Vagina (tissue), 2 donors: ENCODE measurements at places on chromosomes 6 and 20.

- DNase-seq: no peak
These were observed 38.1 kb upstream of the ARMC2 start for GRCh38 chr6:108810057-108810643.

- no peak for DNase-seq
These were observed 270.6 kb upstream of the MARCKS start for GRCh38 chr6:113586413-113587077.

GRCh38 chr20:24868396-24868927 lies 80.6 kb upstream of the CST7 start:
- DNase-seq: peak; percentile 67

DNA sequence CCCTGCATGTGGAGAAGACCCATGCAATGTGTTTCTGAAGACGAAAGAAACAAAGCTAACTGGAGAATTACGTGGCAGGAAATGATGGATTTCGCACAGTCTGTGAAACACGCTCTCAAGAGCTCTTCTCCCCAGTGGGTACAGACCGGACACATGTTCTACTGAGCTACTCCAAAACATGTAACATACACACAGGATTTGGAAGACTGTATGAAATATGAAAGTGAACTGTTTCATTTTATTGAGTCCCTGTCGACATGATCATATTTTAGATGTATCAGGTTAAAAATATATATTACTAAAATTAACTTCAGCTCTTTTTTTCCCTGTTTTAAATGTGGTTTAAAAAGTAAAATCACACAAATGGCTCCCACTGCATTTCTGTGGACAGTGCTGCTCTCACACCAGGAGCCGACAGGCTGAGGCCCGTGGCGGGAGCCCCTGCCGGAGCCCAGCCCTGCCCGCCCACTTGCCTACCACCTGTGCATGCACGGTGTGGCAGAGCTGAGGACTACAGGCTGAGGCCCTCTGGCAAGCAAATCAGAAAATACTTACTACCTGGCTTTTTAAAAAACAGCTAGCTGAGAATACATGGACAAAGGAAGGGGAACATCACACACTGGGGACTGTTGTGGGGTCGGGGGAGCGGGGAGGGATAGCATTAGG lies 58.9 kb upstream of the NXT1 start:
- no peak for DNase-seq

- DNase-seq: peak; percentile 29
These were observed 139.5 kb upstream of the MYLIP start for GRCh38 chr6:15989397-15989796.

- no peak for DNase-seq
These were observed 186.2 kb upstream of the SYNDIG1 start for GRCh38 chr20:24283186-24283585.

- DNase-seq: no peak
These were observed 1286.2 kb upstream of the EYS start for GRCh38 chr6:66993272-66993671.

DNA sequence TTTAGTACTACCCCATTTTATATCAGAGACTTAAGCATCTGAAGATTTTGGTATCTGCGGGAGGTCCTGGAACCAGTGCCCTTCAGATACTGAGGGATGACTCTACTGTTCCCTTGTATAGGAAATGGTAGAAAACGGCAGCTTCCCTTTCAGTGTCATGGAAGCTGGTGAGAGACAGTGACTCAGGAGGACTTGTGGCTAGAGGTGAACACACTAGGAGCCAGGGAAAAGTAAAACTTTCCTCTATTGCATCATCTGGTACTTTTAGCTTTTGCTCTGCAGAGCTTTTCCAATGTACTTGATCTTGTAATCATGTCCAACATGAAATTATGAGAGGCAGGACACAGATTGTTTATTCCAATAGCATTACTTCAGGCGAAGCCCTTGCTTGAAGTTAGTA lies 45.0 kb downstream of the RNF144B start:
- DNase-seq: no peak

- DNase-seq: no peak
These were observed 1.3 kb downstream of the MAPK14 start for GRCh38 chr6:36028877-36029324.

DNA sequence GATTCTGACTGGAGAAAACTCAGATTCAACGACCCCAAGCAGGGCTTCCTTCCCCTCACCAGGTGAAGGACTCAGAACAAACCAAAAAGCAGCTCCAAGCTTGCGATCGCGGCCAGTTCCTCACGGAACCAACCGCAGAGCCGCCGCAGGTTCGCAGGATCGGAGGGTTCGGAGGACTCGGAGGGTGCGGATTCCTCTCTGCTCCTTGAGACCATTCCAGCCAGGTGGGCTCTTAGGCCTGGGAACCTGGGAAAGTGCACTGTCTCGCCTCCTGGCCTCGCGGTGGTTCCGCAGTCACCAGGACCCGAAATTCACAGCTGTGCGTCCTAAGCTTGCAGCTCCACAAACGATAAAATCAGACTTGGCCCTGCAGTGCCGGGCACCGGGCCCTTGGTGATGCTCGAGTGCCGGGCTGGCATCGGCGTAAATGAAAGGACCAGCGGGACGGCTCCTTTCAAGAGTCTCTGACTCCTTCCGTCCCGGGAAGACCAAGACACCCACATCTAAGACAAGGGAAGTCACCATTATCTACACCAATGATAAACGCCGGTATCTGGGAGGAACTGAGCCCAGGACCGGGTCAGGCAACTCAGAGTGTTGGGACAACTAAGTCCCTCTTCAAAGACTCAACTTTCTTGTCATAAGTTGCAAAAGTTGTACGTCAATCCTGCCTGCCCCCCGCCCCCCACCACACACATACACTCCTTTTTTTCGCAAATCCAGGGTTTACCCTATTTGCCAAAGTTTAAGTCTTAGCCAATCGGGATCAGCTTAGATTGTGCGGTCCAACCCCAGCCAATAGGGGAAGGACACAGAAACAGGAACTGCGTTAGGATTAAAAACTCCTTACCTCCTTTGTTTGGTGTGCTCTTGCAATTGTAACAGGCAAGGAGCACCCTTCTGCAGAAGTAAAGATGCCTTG lies 69.8 kb upstream of the PRSS16 start:
- no peak for DNase-seq

- no peak for DNase-seq
These were observed 715.6 kb downstream of the QKI start for GRCh38 chr6:164130151-164130550.

DNA sequence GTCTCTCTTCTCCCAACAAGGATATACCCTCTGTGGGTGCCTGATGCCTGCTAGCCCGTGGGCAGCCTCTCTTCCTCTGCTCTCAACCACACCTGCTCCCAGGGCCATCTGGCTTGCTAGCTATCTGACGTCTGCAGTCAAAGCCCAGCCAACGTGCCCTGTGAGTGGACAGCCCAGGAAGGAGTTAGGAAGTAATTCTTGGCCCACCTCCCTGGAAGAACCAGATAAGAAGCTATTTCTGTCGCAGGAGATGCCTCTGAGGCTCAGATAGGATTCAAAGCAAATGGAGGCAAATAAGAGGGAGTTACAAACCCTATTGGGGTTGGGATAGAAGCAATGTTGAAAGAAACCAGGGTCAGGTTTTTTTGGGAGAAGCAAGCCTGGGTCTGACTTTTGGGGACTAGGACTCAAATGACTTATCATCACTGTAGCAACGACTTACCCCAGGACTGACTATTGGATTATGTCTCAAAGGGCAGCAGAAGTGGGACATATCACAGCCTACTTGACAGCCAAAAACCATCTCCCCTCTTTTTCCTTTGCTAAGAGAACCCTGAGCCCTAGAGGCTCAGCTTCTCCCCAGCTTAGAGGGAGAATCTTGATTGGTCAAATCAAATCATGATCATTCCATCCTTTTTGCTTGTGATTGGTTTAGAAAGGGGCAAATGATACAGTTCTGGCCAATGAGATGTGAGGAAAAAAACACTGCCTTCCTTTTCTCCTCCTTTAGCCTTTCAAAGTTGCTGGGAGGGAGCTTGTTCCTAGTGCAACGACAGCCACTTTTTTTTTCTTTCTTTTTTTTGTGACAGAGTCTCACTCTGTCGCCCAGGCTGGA lies 18.0 kb upstream of the CDK5RAP1 start:
- no peak for DNase-seq

- no peak for DNase-seq
These were observed 21.8 kb upstream of the ISM1 start for GRCh38 chr20:13199279-13199678.

- DNase-seq: no peak
These were observed 13.0 kb downstream of the SESN1 start for GRCh38 chr6:109081516-109082187.
